ENCODE measurements at places on chromosomes 7 and 10.

DNA sequence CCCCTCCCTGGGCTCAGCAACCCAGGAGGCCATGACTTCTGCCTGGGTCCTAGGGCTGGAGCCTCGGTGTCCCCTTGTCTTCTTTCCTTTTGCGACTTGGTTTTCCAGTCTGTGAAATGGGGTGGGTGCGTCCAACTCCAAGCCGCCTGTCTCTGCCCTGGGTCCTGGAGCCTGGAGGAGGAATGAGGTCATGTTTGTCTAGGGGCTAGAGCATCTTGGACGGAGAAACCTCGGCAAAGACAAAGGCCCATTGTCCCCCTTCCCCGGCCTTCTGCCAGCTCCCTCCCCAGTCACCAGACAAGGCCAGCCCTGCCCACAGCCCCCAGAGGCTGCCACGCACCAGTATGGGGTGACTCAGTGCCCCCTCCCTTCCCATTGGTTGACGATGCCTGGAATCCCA lies 39.8 kb upstream of the ELN start:
- no peak for DNase-seq

GRCh38 chr10:102410429-102411073 lies 8.0 kb downstream of the PSD start:
- DNase-seq: no peak

DNA sequence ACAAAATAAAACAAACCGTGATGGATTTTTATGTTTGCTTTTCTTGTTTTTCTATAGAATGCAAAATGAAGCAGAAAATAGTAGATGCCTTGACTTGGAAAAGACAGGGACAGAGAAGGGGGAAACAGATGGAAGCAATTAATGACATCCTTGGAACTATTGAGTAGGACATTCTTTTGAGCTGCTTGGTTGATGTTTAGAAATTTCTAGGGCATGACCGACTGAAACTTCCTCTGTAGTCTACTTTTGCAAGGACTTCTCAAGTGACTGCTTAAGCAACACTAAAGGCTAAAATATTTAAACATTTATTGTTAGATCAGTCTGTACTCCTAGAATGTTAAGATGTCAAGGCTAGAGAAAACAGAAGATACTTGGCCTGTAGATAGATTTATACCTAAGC lies 49.4 kb downstream of the VCL start:
- peak; percentile 98 for DNase-seq

- peak; percentile 71 for DNase-seq
These were observed 13.1 kb upstream of the HABP2 start for GRCh38 chr10:113539789-113540188.

- peak; percentile 90 for DNase-seq
These were observed 122.6 kb downstream of the MICU1 start for GRCh38 chr10:72503241-72503640.

DNA sequence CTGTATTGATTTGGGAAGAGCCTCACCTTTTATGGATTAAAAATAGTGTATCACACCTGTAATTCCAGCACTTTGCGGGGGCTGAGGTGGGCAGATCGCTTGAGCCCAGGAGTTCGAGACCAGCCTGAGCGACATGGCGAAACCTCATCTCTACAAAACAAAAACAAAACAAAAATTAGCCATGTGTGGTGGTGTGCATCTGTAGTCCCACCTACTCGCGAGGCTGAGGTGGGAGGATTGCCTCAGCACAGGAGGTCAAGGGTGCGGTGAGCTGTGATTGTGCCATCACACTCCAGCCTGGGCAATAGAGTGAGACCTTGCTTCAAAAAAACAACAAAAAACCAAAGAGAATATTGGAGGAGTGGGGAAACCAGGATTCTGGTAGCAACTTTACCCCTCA lies 79.6 kb downstream of the LRMDA start:
- no peak for DNase-seq

DNA sequence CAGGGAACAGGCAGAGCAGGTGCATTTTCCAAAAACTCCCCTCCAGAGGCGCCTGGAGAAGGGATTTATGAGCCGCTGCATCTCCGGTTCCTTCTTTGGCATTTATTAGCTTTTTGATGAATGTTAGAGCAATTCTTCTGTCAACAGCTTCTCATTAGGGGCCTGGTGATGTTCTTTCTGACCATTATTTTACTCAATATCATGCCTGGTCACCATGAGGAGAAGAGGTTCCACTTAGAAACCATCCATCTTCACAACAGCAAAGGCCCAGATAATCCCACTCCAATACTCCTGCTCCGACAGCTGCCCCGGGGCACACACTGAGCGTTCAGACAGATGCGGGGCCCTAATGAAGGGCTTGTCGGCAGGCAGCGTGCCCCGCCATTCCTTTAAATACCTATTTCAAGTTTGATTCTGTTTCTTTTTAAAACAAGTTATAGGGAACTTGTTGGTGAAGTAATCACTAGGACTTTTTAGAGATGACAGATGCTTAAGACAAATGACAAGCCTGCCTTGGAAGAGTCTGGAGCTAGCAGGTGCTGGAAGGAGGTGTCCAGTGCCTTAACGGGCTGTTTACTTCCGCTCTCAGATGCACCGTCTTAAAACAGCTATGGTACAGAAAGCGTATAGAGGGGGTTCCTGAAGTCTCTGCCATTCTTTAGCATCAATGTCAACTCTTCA lies 31.7 kb downstream of the ECHDC3 start:
- no peak for DNase-seq

GRCh38 chr7:138247568-138248333 lies 171.5 kb downstream of the AKR1D1 start:
- no peak for DNase-seq

- DNase-seq: no peak
These were observed 31.5 kb downstream of the PIK3AP1 start for GRCh38 chr10:96688789-96689188.

- DNase-seq: no peak
These were observed 99.6 kb downstream of the LRRC18 start for GRCh38 chr10:48839809-48840679.

DNA sequence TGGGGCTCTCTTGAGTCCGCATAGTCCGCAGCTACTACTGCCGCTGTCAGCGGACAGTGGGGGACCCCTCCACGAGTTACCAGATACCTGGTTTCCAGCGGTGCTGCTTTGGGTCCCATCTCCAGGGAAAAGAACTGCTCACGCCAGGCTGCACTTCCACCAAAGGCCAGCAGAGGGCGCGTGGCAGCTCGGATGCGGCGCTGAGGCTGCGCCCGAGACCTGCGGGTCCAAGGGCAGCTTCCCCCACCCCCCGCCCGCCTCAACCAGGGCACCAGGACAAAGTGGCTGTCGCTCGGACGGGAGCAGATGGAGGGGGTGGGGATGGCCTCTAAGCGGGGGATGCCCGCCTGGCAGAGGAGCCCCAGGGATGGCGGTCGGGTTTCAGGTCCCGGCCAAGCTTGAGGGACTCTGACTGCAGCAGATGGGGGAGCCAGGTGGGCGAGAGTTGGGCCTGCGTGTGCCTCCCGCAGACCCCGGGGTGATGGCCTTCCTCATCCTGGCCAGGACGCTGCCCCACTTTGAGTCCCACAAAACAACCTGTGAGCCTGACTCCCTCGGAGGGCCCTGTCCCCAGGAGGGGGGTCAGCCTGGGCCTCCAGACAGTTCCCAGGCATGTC lies 23.8 kb upstream of the ZNF735 start:
- no peak for DNase-seq

DNA sequence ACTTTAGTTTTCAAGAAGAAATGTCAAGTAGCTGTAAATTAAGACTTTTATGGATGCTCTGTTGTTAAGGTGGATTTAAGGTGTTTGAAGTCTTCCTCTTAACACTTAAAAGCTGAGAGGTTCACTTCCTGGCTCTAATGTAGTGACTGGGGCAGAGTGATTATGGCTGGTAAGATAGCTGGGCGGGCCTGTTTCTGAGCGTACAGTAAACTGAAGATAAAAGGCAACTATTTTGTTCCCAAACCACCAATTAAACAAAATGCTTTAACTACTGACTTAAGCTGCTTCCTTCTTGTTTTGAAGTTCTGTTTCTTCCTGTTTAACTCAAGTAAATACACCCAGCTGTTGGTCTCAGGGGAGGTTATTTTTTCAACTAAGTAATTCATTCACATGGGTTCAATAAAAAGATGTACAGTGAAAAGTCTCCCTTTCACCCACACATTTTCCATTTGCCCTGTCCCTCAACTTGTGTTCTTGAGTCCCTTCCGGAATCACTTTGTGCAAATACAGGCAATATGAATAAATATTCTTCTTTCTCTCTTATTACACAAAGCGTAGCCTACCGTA lies 19.3 kb downstream of the VWA2 start:
- no peak for DNase-seq

DNA sequence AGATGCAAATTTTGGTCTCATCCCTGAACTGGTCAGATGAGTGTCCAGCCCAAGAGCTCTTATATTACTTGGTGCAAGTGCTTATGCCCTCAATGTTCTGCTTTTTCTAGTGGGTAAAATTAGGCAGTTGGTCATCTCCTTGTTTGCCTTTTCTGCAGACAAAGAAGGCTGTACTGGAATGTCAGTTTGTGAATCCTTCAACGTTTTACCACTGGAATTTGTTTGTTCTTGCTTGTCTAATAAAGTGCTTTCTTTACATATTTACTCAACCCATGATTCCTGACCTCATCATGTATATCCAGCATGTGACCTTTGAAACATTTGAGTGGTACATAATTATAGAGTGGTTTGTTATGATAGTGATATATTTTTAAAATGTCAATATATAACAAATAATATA lies 232.2 kb upstream of the TEX47 start:
- no peak for DNase-seq

DNA sequence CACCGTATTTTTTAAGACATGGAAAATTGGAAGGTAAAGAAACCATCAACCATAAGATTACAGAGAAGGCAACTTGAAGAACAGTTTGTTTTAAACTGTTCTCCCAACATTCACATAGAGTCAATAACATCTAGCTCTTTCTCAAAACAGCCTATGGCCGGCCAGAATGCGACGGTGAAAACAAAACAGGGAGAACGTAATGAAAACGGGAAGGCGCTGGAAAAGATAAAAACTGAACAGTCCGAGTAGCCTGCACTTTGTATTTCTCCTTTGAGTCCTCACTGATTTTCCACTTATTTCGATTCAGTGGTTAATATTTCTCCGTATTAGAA lies 637 bp downstream of the MICU1 start:
- no peak for DNase-seq

- peak; percentile 56 for DNase-seq
These were observed 168.2 kb downstream of the ETV1 start for GRCh38 chr7:13821152-13821787.

DNA sequence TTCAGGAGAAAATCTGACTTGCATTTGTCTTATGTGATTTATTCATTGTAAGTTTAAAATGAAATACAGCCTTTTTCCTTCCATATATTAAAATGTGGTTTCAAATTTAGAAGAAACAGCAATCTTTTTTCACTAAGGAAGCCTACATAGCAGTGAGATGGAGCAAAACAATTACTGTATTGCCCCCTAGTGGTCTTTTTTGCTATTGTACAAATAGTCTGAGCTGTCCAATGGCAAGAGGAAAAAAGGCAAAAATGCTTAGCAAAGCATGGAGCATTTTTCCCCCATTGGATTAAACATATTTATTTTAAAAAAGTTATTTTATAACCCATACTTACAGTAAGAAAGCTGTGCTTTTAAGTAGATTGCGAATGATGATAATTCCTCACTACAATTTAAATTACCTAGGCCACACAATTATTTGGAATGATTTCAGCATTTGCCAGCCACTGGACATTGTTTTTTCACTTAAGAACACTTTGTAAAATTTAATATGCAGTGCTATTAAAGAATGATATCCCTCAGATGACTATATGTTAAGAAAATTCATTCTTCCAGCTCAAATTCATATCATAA lies 119.5 kb downstream of the CPED1 start:
- peak; percentile 73 for DNase-seq

- DNase-seq: peak; percentile 54
These were observed at the start of gene BMPER for GRCh38 chr7:33905389-33906032. Gene BMPER, plus strand, starts transcription at chr7:33905539. Its CDS starts 75 bp downstream, at chr7:33905614.

DNA sequence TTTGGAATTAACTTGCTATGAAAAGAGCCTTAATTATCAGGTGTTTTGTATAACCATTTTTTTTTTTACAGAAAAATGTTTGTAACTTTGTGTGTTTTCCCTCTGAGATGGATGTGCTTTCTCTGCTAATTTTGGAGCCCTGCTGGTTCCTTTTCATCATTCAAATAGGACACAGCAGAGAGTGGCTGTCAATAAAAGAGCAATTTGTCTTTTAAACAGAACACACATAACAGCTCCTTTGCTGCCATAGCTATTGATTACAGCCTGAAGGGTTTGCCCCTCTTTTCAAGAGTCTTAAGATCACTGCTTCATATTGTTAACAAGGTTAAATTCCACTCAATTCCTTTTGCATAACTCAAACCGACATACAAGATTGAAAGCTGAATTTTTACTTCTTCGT lies 187.2 kb upstream of the MBL2 start:
- no peak for DNase-seq

- DNase-seq: no peak
These were observed 14.6 kb downstream of the GBX1 start for GRCh38 chr7:151152643-151153513.

GRCh38 chr7:30971440-30971839 lies 7.7 kb downstream of the GHRHR start:
- no peak for DNase-seq

GRCh38 chr10:98417481-98417959 lies 2.5 kb upstream of the PYROXD2 start:
- no peak for DNase-seq

DNA sequence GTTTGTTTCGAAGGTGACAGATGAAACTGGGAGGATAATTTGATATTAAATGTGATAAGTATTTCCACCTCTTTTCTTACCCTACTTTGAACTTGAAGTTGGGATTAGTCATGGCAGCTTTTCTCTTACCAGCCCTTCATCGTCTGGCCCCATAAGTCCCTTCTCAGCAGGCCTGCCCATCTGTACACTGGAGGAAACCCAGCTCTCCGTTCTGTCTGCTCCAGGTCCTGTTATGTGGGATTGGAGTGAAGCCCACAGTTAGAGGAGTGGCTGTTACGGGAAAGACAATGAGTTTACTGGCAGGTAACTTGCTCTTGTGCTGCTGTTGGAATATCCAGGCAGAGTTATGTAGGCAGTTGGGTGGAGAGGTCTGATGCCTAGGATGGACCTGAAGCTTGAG lies 127.3 kb downstream of the CAMK1D start:
- no peak for DNase-seq

GRCh38 chr10:89236226-89236797 lies 15.3 kb downstream of the LIPA start:
- peak; percentile 95 for DNase-seq

DNA sequence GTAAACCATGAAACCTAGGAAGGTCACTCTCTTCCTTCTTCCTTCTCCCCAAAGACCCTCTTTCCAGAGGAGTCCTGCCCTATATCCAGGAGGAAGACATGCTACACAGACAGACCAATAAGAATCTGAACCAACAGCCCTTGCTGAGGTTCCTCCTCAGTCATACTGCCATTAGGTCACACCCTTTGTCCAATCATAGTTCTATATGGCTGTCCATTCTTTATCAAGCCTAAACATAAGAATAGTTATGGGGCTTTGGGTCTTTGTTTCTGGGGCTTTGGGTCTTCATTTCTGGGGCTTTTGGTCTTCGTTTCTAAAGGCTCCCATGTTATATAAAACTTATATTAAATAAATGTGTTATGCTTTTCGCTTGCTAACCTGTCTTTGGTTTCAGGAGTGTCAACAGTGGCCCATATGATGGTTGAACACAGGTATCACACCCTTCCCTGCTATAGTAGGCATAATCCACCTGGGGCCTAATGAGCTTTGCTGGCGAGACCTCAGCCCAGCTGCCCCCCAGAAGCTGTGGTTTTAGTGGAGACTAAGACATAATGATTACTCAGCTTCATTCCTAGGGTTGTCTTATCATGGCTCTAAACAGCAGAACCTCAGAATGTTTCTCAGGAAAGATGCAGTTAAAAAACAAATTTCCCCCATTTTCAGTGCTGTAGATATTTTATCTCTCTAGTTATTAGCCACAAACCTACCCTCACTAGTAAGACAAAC lies 91.6 kb downstream of the ELMO1 start:
- DNase-seq: no peak
